ENCODE measurements at places on chromosomes 16 and 17.

DNA sequence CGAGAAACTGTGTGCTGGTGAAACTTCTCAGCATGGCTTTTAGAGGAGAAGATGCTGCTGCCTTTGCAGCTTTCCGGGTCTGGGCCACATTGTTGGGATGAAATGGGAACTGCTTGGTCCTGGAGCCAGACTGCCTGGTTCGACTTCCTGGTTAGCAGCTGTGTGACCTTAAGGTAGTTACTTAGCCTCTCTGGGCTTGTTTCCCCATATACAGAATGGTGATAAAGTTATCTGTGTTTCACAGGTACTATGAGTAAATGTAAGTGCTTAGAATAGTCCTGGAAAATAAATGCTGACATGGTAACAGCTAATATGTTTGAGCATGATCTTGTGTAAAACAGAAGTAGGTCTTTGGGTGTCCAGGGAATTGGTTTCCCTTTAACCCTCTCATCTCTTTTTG, 26.3 kb downstream of the AKAP1 start:
- DNase-seq = no peak

GRCh38 chr16:87834668-87835473, 34.4 kb downstream of the SLC7A5 start:
- peak; percentile 2 for DNase-seq

GRCh38 chr16:53098526-53099317, 43.9 kb downstream of the CHD9 start:
- peak; percentile 36 for DNase-seq

DNA sequence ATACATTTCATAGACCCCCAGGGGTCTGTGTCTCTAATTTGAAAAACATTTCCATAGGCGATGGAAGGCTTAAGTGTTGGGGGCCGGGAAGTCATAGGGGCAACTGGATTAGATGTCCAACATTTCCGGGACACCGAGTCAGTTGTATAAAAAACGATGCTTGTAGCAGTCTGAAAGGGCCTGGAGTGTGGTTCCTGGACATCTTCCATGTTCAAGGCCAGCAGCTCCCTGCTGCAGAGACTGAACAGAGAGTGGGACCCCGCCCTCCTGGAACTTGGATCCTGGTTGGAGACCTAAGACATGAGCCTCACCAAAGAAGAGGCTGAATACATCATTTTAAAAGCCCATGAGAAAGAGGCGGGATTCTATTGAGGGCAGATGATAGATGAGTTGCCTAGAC, 82.0 kb upstream of the ZNF423 start:
- DNase-seq = no peak

DNA sequence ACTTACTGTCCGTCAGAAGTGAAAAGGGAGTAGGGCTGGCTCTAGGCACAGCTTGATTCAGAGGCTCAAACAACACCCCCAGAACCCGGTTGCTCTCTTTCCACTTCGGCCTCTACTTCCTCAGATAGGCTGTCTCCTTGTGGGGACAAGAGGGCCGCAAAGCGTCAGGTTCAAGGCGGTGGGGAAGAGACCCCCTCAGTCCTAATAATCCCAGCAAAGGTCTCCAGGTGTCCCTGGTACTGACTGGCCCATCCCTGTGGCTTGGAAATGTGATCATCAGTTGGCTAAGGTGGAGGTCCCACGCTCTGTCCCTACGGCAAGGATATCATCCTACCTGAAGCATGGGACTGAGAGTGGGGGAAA, 26.0 kb downstream of the NGFR start:
- no peak for DNase-seq

DNA sequence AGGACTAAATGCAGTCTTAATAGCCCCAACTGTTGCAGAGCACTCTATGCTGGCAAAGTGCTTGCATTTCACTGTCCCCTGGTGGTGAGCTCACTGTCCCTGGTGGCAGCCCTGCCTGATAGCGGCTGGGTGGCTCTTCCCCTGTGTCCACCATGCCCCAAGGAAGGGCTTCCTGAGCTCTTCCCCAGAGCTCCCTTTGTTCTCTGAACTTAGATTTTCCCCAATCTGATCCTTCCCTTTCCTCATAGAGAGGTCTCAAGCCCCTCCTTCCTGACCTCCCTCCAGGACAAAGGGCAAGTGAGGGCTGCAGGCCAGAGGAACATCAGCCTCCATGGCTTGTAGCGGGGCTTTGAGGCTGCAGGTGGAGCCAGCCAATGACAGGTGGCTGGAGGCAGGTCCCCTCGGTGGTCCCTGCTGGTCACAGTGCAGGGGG, 17.0 kb downstream of the BEAN1 start:
- DNase-seq = no peak

DNA sequence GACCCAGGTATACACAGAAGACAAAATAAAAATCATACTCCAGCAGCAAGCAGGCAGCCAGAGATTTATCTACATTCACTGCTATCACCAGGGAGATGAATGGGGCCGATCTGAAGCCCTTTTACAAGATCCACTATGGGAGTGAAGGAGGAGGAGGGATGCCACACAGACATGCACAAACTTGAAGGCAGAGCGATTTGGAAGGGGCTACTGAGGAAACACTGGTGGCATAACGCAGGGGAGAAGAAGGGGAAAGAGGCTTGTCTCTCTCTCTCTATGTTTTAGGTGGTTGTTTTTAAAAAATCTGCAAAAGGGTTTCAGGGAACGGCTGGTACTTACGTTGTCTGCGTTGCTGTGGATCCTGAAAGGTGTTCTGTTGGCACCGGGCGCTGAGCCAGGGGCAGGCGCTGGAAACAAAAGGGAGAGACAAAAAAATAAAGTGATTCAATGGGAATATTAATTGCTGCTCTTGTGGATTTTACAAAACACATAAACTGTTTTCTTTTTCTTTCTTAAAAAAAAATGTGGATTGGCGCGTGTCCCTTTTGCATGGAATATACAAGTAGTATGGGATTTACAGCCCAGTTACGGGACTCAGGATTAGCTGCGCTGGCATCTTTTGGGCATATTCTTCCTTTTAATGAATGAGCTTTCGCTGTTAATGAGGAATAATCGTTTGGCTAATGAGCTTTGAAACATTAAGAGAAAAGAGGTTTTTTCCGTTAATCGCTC, 255.3 kb upstream of the PMFBP1 start:
- DNase-seq = no peak

DNA sequence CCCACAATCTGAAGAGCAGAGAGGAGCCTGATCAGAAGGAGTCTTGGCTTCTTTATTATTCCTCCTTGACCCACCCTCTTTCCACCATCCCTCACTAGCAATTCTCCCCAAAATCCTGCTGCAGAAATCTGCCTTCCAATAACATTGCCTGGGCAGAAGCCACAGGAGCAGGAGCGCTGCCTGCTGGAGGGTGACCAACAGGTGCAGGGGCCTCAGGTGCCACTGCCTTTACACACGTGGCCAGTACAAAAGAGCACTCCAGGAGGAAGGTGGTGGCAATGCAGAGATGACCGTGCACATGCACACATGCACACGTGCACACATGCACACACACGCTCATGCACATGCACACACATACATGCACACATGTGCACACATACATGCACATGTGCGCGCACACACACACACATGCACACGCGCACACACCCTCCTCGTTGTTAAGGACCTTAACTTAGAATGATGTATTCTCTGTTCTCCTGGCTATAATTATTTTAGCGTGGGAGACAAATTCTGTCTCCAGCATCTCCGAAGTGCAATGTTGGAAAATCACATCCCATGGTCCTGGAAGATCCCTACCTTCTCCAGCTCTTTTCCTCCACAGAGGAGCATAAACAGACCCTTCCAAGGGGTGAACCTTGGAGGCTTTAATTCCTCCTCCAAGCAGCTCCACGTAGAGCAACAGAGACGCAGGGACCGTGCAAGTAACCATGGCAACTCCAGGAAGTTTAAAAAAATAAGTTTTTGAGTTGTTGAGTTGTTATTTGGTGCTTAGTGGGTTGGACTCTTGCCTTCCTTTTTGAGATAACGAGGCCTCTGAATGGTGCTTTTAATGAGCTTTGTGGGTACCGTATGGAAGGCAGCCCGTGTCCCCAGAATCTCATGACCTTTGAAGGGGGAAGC, 12.6 kb downstream of the RBFOX3 start:
- DNase-seq = no peak

DNA sequence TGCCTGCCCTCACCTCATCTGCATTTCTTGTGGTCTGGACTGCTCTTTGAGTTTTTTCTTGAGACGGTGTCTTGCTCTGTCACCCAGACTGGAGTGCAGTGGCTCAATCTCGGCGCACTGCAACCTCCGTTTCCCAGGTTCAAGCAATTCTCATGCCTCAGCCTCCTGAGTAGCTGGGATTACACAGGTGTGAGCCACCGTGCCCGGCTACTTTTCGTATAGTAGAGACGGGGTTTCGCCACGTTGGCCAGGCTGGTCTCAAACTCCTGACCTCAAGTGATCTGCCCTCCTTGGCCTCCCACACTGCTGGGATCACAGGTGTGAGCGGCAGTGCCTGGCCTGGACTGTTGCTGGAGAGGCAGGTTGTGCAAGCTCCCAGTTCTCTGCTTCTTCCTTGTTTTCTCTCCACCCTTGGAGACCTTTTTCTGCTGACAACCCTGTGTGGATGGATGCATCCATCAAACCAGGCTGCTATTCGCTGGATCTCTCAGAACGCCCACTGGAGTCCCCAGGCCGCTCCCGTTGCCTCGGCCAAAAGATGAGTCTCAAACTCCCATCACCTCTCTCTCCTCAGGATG, 22.7 kb upstream of the DBNDD1 start:
- DNase-seq = no peak

DNA sequence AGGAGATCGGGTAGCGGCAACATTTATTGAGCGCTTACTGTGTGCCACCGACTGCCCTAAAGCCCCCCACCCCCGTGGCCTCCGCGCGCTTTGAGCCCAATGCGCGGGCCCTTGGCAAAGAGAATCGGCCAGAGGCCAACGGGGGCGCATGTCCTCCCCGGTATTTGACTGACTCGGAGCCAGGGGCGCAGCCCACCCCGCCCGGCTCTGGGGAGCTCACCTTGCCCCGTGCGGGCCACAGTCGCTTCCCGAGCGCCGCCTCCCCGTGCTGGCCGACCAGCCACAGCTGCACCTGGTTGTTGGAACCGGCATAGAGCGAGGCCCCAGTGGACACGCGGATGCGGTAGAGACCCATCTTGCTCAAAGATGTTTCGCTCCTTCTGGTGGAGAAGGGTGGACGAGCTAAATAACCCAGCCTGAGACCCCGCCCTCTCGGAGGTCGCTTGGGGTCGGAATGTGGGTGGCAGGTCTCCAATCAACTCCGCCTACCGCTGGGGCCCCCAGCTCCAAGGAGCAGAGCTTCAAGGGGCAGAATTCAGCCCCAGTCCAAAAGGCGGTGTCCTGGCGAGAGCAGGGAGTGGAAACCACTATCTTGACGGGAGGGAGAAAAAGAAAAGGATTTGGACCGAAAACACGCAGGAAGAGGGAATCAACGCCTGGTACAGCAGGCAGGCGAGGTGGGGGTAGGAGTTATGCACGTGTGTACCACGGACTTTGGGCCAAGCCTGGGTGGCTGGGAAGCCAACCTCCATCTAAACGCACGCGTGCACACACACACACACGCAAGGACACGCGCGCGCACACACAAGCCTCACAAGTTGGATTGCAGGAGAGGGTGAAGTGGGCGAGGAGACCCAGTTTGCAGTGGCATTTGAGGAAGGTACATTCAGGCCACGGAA, at the start of gene ALOX15:
ALOX15 (minus strand) TSS at position 382 of the 899 bp plus-strand sequence; CDS start at position 355, 27 bp downstream.
- no peak for DNase-seq

DNA sequence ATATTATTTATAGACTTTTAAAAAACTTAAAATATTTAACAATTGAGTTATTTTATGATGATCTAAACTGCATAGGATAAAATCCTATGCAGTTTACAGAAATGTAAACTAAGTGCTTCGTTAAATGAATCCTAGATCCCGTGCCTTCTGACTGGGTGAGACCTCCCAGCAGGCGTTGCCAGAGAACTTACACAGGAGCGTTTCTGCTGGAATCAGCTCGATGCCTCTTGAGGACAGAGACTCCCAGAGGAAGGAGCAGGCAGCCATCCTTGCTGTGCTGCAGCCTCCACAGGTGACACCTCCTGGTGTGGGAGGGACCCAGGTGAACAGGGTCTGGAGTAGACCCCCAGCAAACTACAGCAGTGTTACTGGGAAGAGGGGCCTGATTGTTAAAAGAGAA, 160.4 kb downstream of the WWOX start:
- no peak for DNase-seq

DNA sequence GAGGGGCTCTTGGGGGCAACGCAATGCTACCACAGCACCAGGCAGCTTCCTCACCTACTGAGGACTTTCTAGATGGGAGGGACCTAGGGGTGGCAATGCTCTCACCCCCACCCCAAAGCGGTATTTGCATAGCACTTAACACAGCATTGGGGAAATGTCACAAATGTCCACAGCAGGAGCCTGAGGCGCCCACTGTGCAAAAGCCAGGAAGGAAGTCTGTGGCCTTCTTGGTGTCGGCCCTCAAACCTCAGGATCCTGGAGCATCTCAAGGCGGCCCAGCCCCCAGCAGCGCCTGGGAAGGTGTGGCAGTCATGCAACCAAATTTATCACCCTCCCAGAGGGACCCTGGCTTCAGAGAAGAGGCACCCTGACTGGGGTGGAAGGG, 45.3 kb downstream of the WNT3 start:
- DNase-seq = no peak

DNA sequence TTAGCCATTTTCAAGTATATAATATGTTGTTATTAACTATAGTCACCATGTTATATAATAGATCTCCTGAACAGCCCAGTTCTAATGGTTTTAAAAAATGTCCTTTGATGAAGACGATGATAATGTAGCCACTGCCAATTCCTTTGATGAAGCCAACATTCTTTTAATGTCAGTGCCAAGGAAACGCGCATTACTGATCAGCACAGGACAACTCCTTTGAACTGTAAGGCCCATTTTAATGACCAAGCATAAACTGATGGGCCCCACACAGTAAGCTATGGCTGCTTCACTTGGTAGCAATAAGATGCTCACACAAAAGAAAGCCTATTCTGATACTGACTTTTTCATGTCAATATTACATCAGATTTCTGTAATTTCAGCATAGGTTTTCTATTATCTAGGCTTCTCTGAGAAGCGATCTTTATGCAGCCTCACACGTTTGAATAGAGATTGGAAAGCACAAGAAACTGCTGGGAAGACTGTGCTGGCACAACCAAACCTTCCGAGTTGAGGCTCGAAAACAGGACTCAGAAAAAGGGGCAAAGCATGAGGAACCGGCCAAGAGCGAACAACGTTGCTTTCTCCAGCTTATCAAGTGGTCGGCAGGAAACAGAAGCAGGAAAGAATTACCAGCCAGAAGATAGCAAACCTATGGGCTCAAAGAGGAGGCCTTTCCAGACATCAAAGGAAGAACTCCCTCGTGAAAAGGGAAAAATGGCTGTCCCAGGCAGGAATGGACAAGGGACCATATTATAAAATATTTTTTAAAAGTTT, 19.4 kb downstream of the ERN1 start:
- no peak for DNase-seq
